ENCODE measurements at places on chromosomes 1 and 21.

DNA sequence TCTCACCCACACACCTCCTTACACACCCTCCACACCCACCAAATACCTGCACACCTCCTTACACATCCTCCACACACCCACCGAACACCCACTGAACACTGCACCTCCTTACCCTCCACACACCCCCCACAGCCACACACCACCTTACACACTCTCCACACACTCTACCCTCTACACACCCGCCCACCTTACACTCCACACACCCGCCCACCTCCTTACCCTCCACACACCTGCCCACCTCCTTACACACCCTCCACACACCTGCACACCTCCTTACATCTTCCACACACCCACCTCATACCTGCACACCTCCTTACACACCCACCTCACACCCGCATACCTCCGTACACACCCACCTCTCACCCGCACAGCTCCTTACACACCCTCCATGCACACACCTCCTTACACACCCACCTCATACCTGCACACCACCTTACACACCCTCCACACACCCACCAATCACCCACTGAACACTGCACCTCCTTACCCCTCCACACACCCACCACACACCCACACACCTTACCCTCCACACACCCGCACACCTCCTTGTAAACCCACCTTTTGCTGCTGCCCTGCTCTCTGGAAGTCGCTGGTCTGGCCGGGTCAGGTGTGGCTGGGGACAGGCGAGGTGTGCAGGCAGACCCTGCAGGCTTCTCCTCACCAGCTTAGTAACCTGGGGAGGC is 38.5 kb downstream of the COQ8A start:
- no peak for DNase-seq

- no peak for DNase-seq
These were observed 633.3 kb downstream of the PTPRC start for GRCh38 chr1:199272139-199272544.

DNA sequence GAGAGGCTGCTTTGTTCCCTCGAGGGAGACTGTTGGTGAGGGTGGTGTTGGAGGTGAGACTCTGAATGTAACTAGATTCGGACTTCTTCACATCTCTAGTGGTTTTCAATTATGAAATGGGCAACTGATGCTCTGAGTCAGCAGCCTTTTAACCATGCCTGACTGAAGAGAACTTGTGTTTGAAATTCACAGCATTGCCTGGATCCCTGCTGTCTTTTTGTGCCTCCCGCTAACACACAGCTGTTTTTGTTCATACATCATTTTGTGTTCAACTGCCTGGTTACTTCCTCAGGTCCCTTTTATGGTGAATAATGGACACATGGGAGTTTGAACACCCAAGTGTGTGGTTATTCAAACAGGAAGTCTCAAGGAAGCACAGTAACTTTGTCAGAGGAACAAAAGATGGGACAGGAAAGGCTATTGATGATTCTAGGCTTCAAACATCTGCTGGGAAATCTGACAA is 16.8 kb downstream of the LAMC1 start:
- no peak for DNase-seq

DNA sequence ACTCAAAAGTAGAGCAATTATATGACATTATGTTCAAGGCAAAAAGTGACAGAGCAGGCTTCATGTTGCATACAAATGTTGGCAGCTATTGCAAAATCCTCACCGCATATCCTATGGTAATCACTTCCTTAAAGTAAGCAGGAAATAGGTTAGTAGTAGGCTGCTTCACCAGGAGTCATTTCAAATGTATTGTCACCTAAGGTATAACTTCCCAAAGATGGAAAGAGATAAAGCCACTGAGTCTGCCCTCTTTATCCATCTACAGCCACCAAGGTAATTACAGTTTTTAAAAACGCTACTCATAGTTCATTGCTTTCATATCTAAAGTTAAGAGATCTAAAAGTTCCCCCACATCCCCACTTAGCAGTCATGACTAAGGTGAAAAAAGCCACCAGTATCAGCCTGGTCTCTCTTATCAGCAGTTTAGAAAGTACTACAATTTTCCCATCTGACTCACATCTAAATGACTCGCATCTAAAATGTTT is 31.6 kb upstream of the UBE2U start:
- no peak for DNase-seq

GRCh38 chr21:17051054-17051453 is 461.8 kb upstream of the CXADR start:
- DNase-seq, result no peak

- no peak for DNase-seq
These were observed 186.6 kb downstream of the SIPA1L2 start for GRCh38 chr1:232443372-232443771.

DNA sequence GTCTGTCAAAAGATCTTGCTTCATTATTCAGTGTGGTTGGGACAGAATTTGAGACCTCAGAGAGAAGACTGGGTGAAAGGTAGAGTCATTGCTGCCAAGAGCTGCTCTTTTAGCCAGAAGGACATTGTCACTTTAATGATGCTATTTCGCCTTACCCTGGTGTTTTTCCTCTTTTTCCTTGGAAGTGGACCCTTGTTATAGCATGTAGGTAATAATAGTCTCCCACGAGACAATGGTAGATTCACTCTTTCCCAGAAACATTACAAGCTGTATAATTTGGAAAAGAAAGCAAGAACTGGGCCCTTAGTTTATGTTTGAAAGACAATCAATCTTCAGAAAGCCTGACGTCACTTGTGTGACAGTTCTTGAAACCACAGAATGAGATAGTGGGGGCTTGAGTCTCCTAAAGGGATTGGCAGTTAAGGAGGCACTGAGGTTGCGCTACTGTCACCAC is 3.8 kb downstream of the SERTAD4 start:
- DNase-seq, result no peak

- DNase-seq, result no peak
These were observed 120.9 kb upstream of the COL6A1 start for GRCh38 chr21:45860493-45861155.

DNA sequence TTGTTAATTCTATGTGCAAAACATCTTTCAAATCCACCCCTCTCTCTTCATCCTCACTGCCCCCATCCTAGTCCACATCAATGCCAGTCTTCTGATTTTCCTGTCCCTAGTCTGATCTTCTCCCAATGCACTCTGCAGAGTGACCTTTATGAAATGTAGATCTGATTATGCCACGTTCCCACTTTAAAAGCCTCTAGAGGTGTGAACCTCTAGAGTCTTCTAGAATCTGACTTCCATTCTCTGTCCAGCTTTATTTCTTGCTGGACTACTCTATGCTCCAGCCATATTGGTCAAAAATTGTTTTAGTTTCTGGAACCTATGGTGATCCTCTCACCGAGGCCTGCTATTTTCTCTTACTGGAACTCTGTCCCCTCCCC is 32.5 kb downstream of the ZNF648 start:
- no peak for DNase-seq

All from CD8-positive, alpha-beta memory T cell (primary cell).